Type B pancreatic cell (in vitro differentiated cells): ENCODE measurements at places on chromosomes 7 and 10.

DNA sequence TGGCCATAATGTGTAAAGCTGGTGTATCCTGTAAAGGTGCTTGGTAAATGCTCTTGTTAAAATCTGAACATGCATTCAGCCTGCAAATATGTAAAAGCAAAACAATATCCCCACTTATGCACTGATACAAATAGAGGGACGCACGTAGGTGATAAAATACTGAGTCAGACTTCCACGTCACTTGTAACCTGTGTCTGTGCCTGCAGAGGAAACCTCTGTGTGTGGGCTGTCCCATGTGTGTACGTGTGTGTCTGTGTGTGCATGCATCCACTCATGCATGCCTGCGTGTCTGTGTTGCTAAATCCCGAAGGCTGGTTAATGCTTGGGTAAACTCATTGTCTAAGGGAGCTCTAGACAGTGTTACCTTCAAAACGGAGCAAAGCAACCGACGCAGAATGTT, 68.9 kb downstream of the KLF6 start:
- no peak for DNase-seq

DNA sequence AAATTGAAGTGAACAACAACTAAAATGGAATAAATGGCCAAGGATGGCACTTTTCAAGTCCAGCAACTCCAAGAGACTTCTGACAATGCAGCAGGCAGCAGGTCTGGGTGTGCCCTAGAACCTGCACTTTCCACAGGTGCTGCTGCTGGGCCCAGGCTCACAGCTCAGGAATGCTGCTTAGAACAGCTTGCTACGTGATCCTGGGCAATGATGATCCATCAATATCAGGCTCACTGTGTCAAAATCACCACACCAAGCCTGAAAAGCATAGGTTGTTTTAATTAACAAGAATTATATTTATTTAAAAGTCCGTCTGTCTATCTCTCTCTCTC, 148.4 kb downstream of the TNS3 start:
- DNase-seq: no peak

DNA sequence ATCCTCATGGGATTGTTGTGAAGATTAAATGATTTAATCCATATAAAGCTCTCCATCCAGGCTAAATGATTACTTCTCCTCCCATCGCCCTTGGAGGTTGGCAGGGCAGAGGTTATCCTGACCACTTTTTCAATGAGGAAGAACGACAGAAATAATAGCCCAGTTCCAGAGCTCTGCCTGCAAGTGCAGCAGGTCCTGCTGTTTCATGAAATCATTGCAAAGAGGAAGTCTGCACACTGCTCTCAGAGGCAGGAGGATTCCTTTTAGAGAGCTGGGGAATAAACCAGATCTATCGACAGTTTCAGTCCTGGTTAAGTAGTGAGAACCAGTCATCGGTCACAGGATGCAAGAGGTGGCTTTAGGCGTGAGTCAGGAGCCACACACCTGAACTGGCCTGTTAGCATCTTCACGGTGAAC, 25.0 kb upstream of the CDH23 start:
- no peak for DNase-seq

DNA sequence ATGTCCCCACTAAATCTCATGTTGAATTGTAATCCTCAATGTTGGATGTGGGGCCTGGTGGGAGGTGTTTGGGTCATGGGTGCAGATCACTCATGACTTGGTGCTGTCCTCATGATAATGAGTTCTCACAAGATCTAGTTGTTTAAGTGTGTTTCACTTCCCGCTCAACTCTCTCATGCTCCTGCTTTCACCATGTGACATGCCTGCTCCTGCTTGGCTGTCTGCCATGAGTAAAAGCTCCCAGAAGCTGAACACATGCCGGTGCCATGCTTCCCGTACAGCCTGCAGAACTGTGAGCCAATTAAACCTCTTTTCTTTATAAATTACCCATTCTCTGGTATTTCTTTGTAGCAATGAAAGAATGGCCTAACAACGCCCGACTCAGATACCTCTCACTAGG, 6.2 kb upstream of the PSTK start:
- no peak for DNase-seq

- DNase-seq: no peak
Observed at GRCh38 chr7:47786557-47787248, 161.6 kb downstream of the PKD1L1 start.

DNA sequence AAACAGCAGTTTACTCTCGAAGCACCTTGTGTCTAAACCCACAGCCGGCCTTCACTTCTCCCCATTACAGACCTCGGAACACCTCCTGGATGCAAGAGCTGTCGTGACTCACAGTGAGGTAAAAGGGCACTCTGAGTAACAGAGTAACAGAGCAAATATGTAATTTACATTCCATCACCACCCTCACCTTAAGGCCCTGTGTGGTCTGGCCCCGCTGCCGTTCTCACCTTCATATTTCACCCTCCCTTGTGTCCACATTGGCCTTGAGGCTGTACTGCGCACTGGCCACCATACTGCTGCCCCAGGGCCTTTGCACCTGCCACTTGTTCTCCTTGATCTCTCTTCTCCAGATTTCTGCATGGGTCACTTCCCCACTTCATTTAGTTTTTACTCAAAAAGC, 12.6 kb downstream of the FFAR4 start:
- DNase-seq: no peak

DNA sequence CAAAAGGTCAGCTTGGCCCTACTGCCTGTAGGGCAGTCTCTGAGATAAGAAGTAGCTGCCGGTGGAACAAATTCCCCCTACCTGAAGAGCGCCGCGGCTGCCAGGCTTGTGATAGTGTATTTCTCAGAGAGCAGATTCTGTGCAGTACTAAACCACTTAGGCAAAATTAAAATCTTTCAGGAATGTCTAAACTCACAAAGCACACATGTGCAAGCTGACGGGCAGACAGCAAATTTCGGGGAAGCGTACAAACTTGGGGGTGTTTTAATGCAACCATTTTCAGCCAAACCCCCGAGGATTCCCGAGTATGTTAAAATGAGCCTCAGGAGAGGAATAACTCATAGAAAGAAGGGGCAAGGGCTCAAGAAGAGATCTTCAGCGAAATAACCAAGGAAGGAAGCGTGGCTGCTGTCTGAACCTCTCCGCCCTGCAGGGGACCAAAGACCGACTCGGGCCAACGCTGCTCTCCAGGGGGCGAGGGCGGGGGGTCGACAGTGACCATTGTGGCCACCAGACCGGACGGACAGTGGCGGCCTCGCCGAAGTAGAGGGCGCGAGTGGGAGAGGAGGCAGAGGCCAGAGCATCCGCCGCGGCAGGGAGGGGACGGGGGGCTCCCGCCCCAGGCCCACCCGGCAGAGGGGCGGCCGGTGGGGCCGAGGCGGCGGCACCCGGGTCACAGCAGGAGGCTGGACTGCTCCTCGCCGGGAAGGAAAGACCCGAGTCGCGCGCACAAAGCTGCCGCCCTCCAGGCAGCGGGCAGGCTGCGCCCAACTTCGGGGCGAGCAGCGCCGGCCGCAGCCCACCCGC, 819 bp downstream of the HYCC1 start:
- no peak for DNase-seq

DNA sequence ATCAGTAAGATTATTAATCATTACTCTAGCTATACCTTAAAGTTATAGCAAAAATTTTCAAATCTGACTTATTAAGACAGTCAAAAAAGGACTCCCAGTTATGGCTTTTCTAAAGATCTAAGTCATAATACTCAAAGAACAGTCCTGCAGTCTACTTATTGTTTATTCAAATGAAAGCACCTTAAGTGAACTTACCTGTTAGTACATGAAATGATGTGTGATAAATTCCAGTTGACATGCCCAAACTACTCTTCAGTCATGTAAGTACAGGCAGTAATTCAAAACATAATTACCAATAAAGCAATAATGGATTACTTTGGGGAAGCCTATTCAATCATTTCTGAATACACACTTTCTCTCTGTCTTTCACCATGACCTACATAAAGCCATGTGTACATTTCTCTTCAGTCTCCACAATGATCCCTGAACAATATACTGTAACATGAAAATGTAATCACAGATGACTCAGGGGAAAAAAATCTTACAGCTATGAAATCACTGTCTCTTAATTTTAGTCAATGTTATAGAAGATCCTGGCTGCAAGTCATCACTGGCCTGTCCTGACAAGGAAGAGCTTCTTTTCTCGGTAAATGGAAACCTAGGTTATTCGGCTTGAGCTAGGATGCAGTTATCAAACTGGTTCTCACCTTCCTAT, 420.7 kb upstream of the LRRTM3 start:
- no peak for DNase-seq

DNA sequence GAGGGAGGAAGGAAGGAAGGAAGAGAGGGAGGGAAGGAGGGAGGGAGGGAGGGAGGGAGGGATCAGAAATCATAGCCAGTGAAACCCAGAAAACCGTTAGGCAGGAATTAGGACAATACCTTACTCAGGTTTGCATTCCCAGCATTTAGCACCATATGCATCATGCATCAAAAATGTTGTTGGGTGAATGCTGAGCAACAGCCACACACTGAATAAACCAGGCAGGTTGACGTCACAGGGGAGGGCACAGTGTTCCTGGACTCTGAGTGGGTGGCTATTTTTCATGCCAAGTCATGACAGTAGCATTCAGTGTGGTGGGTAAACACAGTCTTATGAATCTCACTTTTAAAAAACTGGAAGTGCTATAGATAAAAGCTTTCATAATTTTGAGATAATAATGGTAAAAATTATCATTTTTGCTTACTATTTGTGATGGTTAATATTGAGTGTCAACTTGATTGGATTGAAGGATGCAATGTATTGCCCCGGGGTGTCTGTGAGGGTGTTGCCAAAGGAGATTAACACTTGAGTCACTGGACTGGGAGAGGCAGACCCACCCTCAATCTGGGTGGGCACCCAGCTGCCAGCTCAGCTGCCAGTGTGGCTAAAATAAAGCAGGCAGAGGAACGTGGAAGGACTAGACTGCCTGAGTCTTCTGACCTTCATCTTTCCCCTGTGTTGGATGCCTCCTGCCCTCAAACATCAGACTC, 199.1 kb upstream of the PRKCQ start:
- DNase-seq: no peak

DNA sequence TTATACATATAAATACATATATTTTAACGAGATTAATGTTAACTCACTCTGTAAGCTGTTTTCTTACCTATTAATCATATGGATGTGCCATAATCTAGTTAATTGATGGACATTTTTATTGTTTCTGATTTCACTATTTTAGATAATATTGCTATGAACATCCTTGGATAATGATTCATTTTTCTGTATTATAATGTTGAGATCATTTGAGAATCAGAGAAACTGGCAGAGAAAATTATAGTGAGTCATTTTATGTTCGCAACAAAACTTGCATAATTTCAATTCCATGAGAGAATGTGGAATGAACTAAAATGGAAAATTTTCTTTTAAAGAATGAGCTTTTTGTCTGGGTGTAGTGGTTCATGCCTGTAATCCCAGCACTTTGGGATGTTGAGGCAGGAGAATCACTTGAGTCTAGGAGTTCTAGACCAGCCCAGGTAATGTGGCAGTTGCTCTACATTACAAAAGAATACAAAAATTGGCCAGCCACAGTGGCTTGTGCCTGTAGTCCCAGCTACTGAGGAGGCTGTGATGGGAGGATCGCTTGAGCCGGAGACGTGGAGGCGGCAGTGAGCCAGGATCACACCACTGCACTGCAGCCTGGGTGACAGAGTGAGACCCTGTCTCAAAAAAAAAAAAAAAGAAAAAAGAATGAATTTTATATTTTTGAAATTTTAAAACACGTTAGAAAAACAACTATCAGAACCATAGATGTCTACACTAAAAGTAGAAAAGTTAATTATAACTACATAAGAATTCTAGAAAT, 40.5 kb downstream of the PAPSS2 start:
- no peak for DNase-seq

GRCh38 chr7:45598886-45599520, 24.8 kb downstream of the ADCY1 start:
- DNase-seq: peak; percentile 51

- no peak for DNase-seq
Observed at GRCh38 chr10:3812141-3812540, 27.1 kb upstream of the KLF6 start.

DNA sequence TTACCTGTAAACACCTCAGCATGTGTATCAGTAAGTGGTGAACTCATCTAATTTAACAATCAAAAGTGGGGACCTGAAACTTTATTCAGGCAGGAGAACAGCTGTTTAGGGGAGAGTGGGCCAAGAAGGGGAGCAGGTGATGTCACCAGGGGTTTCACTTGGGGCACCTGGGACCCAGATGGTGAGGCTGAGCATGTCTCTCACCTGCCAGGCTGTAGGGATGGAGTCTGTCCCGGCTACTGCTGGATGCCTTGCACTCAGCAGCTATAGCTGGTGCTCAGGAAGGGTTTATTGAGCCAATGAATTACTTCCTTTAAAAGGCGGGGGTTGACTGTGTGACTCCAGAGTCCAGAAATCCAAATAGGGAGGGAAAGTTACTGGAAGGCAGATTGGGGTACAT, 23.0 kb downstream of the CDH23 start:
- peak; percentile 25 for DNase-seq

DNA sequence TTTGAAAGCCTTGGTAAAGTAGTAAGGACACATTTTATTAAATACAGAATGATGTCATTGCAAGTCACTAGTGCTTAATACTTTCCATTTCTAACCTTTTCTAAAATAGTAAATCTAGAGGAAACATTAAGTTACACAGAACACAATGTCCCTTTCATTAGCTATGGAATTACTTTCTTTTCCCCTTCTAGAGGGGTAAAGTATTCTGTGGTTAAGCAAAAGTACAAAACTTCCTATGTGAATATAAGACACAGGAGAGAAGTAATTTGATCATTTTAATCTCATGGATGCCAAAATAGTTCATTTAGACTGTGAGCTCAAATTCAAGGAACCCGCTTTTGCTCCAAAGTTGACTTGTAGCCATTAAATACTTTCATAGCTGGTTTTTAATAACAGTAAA, 49.8 kb downstream of the SEMA3E start:
- DNase-seq: no peak

DNA sequence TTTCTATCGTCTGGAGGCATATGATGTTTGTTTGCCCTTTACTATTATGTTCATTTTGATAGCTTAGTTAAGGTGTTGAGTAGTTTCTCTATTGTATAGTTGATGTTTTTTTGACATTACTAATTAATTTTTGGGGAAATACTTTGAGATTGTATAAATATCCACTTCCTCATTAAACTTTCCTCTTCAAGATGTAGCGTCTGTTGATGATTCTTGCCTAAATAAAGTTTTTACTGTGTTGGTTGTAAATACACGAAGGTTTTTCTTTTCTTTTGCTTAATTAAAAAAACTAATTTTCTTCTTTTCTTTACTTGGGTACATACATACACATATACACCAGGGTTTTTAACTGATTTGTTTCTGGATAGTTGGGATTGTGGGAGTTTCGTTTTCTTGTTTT, 8.5 kb downstream of the KMT2E start:
- DNase-seq: no peak

DNA sequence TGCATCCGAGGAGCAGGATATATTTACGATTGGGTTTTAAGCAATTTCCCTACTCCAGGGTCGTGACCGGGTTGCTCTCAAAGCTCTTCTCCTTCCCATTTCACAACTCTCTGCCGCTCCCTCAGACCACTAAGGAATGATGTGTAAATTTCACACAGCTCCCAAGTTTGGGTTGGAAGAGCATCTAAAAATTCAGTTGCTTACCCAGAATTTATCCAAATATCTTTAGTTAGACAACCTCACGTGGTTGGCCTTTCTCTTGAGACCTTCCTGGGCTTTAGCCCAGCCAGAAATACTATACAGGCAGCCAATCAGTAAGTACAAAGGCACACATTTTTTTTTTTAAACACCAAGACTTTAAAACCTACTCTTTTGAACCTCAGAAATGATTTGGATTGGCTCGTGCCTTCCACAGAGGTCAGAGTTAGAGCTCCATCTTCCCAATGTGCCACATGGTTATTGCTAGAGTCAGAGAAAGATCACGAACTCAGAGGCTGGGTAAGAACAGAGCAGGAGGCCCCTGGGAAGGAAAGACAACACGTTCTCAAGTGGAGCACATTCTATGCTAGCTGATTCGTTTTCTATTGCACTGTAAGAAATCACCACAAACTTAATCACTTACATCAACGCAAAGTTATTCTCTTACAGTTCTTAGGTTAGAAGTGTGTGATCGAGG, 335.4 kb upstream of the MGMT start:
- peak; percentile 16 for DNase-seq
